ENCODE measurements at places on chromosomes 3 and 15.

- no peak for DNase-seq
Observed at GRCh38 chr15:26690778-26691177, 82.1 kb downstream of the GABRB3 start.

- peak; percentile 48 for DNase-seq
Observed at GRCh38 chr3:147298511-147298982, 107.8 kb downstream of the ZIC4 start.

- no peak for DNase-seq
Observed at GRCh38 chr3:97930018-97930417, 42.2 kb downstream of the RIOX2 start.

DNA sequence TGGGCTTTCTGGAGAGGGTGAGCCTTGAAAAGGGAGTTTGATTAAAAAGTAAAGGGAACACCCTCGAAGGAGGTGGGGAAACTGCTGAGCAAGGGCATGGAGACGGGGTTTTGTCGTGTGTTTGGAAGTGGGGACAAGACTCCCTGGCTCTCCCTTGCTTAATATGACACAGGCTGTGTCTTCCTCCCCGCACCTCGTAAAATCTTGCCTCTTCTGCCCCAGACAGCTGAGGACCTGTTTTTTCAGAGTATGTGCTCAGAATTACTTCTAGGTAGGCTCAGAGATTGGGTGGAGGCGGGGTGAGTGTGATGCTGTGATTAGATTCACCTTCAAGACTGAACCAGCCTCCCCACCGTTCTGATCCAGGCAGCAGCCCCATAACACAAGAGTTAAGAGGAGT is 244.4 kb upstream of the TLE3 start:
- no peak for DNase-seq

DNA sequence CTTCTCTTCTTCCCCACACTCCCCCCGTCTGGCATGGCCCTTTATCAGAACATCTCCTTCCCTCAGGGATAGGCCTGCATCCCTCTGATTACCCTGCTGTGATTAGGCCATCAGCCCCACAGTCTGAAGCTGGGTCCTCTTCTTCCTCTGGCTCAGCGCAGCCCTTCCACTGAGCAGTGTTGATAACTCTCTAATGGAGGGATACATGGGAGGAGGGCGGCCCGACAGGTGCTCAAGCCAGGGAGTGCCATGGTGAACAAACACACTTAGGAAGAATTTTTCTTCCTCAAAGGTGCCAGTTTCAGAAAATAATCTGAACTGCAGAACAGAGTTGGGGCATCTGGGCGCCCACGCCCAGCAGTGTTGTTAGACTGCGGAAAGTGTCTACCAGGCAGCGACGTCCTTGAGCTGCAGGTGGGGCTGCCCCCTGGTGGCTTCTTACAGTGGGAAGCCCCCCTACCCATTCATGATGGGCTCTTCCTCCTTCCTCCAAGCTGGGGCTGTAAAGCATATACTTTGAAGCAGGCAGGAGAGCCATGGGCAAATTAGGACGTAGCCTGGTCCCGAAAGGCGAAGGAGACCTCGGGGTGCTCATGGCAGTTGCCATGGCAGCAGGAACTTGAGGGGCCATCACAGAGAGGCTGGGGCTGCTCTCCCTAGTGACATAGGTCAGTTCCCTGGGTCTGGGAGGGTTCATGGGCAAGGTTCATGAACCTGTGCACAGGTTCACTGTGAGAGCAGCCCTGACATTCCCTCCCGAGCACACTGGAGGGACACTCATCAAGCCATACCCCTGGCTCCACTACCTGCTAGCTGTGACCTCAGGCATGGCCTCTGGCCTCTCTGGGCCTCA is 33.2 kb upstream of the NR2C2 start:
- DNase-seq, result no peak

GRCh38 chr3:80238152-80238551 is 470.4 kb upstream of the ROBO1 start:
- no peak for DNase-seq

GRCh38 chr15:51024735-51025453 is 69.8 kb downstream of the TNFAIP8L3 start:
- no peak for DNase-seq

Data from glomerular endothelial cell (primary cell).